ENCODE measurements at places on chromosomes 1 and 21. TPM values are rescaled to one million over a fixed set of nuclear protein-coding genes. Genes with fewer than 3 reads are reported as not detected.
A peak's percentile ranks its signal among the peaks of the same experiment; 100 is the strongest.

The FAM72B gene
- total RNA-seq = 4.1 TPM

The NOS1AP gene
- 4.4 TPM for total RNA-seq

The DNAI4 gene
- total RNA-seq = 8.9 TPM

DNA sequence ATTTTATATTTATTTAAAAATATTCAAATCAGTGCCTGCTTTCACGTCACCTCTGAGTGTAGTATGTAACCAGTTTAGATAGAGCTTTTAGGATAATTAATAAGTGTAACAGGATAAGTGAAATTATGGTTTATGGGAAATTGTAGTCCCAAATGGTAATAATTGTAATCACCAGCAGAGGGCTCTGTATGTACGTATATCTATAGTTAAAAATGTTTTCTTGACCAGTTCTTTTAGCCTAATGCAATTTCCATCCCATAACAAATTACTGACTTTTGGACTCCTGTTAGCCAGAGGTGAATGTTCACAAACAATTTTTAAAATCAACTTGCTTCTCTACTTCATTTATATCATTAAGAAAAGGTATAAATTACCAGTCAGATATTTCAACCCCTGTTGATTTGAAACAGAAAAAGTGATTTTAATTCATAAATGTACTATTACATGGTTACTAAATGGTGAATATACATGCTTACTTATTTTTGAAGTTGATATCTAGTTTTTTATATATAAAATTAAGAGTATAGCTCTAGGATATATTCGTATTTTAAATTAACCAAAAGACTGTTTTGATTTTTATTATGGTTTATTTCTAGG is 25.3 kb downstream of the SLC30A7 start:
- no peak for DNase-seq
- peaks cover 17% of the 10 kb centered on the region for H3K4me1 ChIP-seq
- no peaks in the 10 kb centered on the region for H3K27me3 ChIP-seq
- H3K36me3 ChIP-seq = peaks cover 25% of the 10 kb centered on the region
- H3K27ac ChIP-seq = no peak overlapping the region

The LRRC53 gene
- total RNA-seq = not detected

The NBPF26 gene
- total RNA-seq = 53.3 TPM

DNA sequence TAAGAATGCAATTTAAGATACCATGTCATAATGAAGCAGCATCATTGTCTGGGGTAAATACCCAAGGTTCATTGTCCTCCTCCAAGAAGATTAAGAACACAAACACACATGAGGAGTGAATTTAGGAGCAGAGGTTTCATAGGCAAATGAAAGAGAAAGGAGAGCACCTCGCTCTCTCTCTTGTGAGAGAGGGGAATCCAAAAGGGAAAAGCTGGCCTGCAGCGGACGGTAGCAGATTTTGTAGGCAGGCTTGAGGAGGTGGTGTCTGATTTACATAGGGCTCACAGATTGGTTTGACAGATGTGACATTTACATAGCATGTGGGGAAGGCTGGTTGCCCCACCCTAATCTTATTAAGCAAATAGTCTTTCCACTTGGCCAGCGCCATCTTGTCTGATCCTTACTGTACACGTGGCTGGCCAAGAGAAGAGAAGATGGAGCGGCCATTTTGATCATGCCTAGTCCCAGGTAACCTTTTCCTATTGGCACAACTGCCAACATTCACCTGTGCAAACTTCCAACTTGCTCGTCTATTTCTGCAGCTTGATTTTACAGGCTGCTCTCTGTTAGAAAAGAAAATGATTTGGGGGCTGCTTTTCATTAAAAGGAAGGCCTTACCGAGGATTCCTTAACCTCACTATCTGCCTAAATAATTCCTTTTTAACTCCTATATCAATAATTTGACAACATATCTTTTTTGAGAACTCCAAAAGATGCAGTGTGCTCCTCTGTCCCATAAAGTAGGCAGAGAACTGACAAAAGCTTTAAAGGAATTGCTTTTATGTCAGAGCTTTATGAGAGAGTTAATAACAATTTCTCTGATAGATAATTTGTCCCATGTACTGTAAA is 16.0 kb upstream of the LRRC7 start:
- H3K27ac ChIP-seq = no peak overlapping the region
- no peaks in the 10 kb centered on the region for H3K36me3 ChIP-seq
- no peaks in the 10 kb centered on the region for H3K4me1 ChIP-seq

DNA sequence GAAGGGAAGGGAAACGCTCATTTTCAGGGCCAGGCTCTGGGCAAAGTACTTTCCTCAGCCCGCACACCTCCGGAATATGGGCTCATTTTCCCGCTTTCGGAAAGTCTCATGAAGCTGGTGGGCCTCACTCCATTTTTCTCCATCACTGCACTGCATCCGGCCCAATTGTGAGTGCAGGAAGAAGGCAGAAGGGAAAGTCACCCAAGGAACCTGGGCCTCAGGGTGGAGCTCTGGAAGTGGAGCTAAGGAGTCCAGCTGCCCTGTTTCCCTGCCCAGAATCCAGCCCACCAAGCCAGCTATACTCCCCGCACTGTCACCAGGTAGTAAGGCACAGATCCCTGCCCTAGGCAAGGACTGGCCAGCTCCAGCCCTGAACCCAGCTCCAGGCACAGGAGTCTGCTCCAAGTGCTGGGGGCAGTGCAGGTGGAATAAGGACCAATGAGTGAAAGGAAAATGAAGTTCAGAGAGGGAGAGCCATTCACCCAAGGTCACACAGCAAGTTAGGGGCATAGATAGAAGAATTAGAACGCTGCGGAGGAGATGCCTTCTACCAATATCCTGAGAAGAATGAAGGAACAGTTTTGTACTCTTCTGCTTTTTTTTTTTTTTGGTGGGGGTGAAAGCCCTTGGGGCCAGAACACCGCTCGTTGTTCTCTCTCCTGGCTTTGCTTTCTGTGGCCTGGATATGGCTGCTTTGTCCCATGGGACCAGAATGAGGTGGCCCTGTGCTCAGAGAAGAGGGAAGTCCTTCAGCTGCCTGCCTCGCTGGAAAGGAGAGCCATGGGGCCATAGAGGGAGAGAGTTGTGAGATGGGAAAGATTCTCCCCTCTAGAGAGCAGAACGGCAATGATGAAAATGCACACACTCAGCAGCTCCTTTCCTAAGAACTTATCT is 10.0 kb downstream of the LRP8 start:
- DNase-seq = no peak
- H3K36me3 ChIP-seq = peaks cover 4% of the 10 kb centered on the region
- H3K4me1 ChIP-seq = peaks cover 42% of the 10 kb centered on the region
- H3K27me3 ChIP-seq = no peaks in the 10 kb centered on the region

GRCh38 chr1:208513799-208514198 is 269.6 kb upstream of the PLXNA2 start:
- H3K36me3 ChIP-seq = no peaks in the 10 kb centered on the region
- H3K4me3 ChIP-seq = no peak overlapping the region
- no peak overlapping the region for H3K27ac ChIP-seq

GRCh38 chr1:206911064-206911663 is 10.6 kb downstream of the FCMR start:
- H3K27ac ChIP-seq = no peak overlapping the region
- no peak overlapping the region for H3K4me3 ChIP-seq
- no peaks in the 10 kb centered on the region for H3K36me3 ChIP-seq
- H3K4me1 ChIP-seq = peaks cover 5% of the 10 kb centered on the region
- H3K27me3 ChIP-seq = peaks cover 88% of the 10 kb centered on the region

The CASQ2 gene
- total RNA-seq = 0.24 TPM

GRCh38 chr1:23425193-23425494 is 596 bp upstream of the TCEA3 start:
- H3K4me1 ChIP-seq = peaks cover 18% of the 10 kb centered on the region
- H3K4me3 ChIP-seq = peak overlapping the region; percentile 61
- no peak for DNase-seq
- no peak overlapping the region for H3K27ac ChIP-seq

- H3K27ac ChIP-seq = peak overlapping the region; percentile 5
- H3K27me3 ChIP-seq = no peaks in the 10 kb centered on the region
- DNase-seq = no peak
- peaks cover 5% of the 10 kb centered on the region for H3K4me1 ChIP-seq
- H3K4me3 ChIP-seq = no peak overlapping the region
Measured at GRCh38 chr1:76881762-76882161, 14.5 kb downstream of the ST6GALNAC5 start.

The SLC6A9 gene
- 28.4 TPM for total RNA-seq

DNA sequence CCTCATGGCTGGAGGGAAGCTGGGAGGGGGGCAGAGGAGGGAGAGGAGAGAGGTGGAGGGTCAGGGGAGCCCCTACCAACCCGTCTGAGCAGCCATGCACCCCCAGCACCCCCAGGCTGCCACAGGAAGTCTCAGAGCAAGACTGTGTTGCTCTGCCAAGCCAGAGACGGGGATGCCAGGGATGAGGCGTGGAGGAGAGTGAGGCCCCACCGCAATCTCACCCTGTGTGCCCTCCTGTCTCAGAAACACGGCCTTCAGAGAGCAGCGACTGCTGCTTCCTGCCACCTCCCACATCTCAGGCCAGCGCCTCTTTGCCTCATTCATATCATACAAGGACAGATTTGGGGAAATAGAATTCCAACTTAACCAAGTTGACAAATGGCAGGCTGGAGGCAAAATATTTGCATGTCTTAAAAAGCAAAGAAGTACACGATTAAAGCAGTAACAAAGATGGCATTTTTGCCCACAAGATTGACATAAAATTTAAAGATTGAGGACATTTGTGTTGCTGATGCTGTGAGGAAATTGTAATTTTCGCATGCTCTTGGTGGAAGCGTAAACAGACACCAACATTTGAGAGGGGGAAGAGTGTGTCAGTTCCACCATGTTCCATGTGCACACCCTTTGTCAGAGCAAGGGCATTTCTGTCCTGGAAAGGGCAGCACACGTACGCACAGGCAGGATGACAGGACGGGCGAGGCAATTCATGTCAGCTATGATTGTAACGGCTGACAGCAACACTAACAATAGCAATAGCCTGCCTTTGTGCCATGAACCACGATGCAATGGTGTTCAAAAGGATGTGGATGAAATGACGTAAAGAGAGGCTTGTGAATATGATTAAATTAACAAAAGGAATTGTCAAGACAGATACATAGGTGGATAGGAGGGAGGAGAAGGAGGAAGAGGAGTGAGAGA is 59.0 kb upstream of the BACE2 start:
- peaks cover 12% of the 10 kb centered on the region for H3K4me1 ChIP-seq
- H3K27ac ChIP-seq = no peak overlapping the region
- no peaks in the 10 kb centered on the region for H3K36me3 ChIP-seq
- no peak overlapping the region for H3K4me3 ChIP-seq
- no peak for DNase-seq

- peaks cover 18% of the 10 kb centered on the region for H3K4me1 ChIP-seq
- DNase-seq = no peak
- H3K27me3 ChIP-seq = peaks cover 13% of the 10 kb centered on the region
- H3K4me3 ChIP-seq = no peak overlapping the region
Measured at GRCh38 chr1:205913451-205914154, 29.7 kb downstream of the SLC26A9 start.

DNA sequence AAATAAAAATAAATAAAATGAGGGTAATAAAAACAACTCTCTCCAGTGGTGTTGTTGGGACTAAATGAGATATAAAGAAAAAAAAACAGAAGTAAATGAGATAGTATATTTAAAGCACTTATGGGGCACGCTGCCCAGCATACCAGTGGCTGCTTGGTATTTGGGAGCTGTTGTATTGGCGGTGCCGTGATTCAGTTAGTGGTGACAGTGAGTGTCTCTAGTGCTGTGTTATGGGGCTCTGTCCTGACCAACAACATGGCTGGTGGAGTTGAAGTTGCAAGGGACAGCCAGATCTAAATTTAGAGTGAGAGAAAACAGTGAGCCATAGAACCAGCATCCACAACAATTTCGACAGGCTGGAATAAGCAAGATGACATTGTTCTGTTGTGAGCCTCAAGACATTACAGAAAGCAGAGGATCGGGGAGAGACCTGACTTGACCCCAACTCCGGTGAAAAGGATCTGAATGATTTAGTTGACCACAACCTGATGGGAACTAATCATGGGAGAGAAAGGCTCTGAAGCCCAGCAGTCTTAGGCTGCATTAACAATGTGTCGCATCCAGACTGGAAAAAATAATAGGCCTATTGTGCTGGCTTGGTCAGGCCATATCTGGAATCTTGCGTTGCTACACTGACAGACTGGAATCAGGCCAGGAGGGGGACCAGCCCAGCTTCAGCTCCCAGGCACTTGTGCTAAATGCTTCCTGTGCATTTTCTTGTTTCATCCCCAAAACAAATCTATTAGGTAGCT is 2.4 kb upstream of the MFSD2A start:
- H3K4me1 ChIP-seq = peaks cover 18% of the 10 kb centered on the region
- no peak overlapping the region for H3K4me3 ChIP-seq
- H3K36me3 ChIP-seq = no peaks in the 10 kb centered on the region

DNA sequence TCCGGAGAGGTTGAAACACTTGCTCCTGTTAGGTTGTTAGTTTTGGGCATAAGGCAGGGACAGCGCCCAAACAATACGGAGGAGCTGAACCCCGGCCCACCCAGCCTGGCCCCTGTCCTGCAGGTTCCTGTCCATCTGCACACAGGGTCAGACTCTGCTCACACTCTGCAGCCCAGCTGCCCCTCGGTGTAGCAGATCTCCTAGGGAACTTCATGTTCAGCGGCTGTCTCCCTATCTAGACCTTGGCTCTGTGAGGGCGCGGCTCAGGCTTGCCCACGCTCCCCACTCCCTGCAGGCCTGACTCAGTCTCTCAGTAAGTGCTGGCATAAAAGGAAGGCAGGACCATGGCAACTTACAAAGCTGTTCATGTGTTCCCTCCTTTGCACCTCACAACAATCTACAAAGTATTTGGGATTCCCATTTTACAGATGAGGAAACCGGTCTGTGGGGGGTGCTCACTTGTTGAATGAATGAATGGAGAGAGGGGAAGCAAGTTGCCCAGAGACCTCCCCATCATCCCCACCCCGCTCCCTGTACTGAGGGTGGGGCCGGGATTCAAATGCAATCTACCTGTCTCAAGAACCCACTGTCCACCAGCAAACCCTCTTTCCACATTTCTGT is 26.2 kb downstream of the ACOT11 start:
- no peak overlapping the region for H3K27ac ChIP-seq
- H3K4me3 ChIP-seq = no peak overlapping the region
- no peak for DNase-seq
- H3K4me1 ChIP-seq = peaks cover 21% of the 10 kb centered on the region
- H3K36me3 ChIP-seq = peaks cover 5% of the 10 kb centered on the region
- no peaks in the 10 kb centered on the region for H3K27me3 ChIP-seq

The GON4L gene
- total RNA-seq = 70.1 TPM
